ENCODE measurements at places on chromosomes 6 and 20. TPM values are rescaled to one million over a fixed set of nuclear protein-coding genes. Genes with fewer than 3 reads are reported as not detected.

DNA sequence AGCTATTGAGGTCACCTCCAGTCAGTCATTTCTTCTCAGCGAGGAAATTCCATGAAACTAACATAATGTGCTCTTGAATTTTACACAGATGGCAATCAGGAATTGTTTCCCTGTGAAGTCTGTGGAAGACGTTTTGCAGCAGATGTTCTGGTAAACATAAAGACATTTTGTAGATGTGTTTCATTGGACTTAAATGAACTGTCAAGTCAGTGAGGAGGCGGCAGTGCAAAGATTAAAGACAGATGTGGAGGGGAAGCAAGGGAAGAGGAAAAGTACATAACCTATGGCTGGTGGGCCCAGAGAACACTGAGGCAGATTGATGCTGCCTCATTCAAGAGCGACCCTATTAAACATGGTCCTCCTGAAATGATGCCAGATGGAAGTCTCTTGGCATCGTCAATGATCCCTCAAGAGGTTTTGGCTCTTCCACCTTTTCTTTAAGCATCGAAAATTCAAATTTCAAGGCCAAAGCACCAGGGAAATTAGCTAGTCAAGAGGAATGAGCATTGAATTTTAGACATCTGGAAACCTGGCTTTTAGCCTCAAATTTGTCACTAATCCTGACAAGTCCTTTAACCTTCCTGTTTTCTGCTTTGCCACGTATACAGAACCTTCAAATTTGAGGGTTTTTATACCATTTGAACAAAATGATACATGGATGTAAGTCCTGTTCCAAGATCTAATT lies 20.1 kb downstream of the ZC2HC1B start:
- H3K4me1 ChIP-seq = no peaks in the 10 kb centered on the region
- H3K4me3 ChIP-seq = no peak overlapping the region
- H3K27me3 ChIP-seq = no peaks in the 10 kb centered on the region
- no peak for DNase-seq
- H3K36me3 ChIP-seq = no peaks in the 10 kb centered on the region

GRCh38 chr20:57986666-57987065 lies 241.8 kb downstream of the ANKRD60 start:
- no peaks in the 10 kb centered on the region for H3K4me1 ChIP-seq
- no peak overlapping the region for H3K4me3 ChIP-seq
- H3K36me3 ChIP-seq = no peaks in the 10 kb centered on the region
- no peak overlapping the region for H3K27ac ChIP-seq

DNA sequence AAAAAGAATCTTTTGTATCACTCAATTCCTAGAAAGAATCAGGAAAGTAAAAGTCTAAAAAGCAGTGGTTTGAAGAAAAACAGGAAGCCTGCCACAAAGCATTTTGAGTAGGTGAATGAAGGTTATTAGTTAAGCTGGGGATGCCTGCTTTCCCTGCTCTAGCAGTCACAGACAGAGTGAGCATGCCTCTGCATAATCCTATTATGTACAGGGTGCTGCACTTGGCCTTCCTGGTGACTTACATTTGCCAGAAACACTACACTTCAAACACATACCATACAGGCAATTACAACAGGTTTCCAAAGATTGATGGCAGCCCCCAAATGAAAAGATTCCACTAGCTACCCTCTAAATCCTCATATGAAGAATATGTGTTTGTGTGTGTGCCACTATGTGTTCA lies 130.8 kb downstream of the TPBG start:
- H3K4me1 ChIP-seq = no peaks in the 10 kb centered on the region
- H3K27ac ChIP-seq = no peak overlapping the region
- no peak for DNase-seq

- H3K4me1 ChIP-seq = peaks cover 2% of the 10 kb centered on the region
- no peak overlapping the region for H3K27ac ChIP-seq
- H3K36me3 ChIP-seq = no peaks in the 10 kb centered on the region
- H3K27me3 ChIP-seq = no peaks in the 10 kb centered on the region
- no peak overlapping the region for H3K4me3 ChIP-seq
Measured at GRCh38 chr6:148943451-148943850, 196.6 kb downstream of the UST start.

DNA sequence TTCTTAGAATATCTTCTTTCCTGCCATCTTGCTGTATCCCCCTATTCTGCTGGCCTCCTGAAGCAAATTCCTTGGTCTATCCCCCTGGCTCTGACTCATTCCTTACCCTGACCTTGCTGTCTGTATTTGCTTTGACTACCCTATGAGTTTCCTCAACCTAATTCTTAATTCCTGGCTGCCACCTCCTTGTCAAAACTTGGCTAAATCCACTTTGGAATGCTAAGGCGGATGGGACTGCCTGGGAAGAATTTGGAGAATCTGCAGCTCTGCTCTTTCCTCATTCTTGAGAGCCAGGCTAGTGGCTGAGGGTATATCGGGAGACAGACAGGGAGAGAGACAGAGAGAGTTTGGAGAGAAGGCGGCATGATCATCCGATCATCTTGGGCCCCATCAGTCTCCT lies 24.4 kb downstream of the CAP2 start:
- H3K4me1 ChIP-seq = no peaks in the 10 kb centered on the region
- no peak for DNase-seq
- H3K4me3 ChIP-seq = no peak overlapping the region

- DNase-seq = no peak
- H3K27me3 ChIP-seq = no peaks in the 10 kb centered on the region
- no peak overlapping the region for H3K27ac ChIP-seq
- no peaks in the 10 kb centered on the region for H3K36me3 ChIP-seq
Measured at GRCh38 chr20:21272679-21273078, 30.5 kb upstream of the XRN2 start.

- H3K27me3 ChIP-seq = no peaks in the 10 kb centered on the region
- H3K4me1 ChIP-seq = no peaks in the 10 kb centered on the region
- no peak overlapping the region for H3K27ac ChIP-seq
- no peak for DNase-seq
- H3K36me3 ChIP-seq = no peaks in the 10 kb centered on the region
Measured at GRCh38 chr6:131754715-131755567, 44.1 kb upstream of the CTAGE9 start.

DNA sequence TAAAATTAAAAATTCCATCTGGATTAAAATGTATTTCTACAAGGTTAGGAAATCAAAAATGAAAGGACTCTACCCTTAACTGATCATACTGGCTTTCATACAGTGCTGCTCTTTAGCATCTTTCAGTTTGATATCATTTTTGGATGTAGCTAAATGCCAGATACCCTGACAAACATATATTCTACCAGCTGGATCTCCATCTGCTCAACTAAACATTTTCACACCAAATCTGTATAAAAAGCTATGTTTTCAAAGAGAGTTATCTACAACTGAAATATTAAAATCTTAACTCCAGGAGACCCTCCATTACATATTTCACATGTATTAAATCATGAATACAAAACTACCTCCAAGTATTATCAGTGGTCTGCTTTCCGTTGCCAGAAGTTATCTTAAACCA lies 95.7 kb downstream of the EPHA7 start:
- H3K27me3 ChIP-seq = no peaks in the 10 kb centered on the region
- no peaks in the 10 kb centered on the region for H3K36me3 ChIP-seq
- H3K4me3 ChIP-seq = no peak overlapping the region
- no peak for DNase-seq

- peaks cover 2% of the 10 kb centered on the region for H3K4me1 ChIP-seq
- no peak overlapping the region for H3K27ac ChIP-seq
- no peak for DNase-seq
Measured at GRCh38 chr6:108714101-108714765, 134.0 kb upstream of the ARMC2 start.

DNA sequence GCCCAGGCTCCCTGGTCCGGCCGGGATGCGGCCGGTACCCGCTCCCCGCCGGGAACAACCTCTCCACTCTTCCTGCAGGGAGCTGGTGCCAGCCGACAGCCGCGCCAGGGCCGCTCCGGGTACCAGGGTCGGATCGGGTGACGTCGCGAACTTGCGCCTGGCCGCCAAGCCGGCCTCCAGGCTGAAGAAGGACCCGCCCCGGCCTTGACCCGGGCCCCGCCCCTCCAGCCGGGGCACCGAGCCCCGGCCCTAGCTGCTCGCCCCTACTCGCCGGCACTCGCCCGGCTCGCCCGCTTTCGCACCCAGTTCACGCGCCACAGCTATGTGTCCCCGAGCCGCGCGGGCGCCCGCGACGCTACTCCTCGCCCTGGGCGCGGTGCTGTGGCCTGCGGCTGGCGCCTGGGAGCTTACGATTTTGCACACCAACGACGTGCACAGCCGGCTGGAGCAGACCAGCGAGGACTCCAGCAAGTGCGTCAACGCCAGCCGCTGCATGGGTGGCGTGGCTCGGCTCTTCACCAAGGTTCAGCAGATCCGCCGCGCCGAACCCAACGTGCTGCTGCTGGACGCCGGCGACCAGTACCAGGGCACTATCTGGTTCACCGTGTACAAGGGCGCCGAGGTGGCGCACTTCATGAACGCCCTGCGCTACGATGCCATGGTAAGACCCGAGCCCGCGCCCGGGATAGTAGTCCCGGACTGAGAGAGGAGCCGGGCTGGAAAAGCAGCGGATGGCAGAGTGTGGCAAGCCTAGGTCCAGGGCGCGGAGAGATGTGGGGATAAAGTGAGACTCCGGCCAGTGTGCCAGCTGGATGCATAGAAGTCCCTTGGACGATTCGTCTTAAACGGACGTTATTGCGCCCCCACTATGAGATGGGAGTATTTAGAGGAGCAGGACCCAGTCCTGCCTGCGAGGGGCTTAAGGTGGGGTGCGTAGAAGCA lies at the start of gene NT5E:
NT5E (plus strand) TSS at position 266 of the 942 bp plus-strand sequence; CDS start at position 323, 57 bp downstream.
- peaks cover 3% of the 10 kb centered on the region for H3K36me3 ChIP-seq
- DNase-seq = peak; percentile 45
- H3K4me1 ChIP-seq = peaks cover 6% of the 10 kb centered on the region
- peak within 1 kb of the TSS; percentile 79 for H3K4me3 ChIP-seq
- H3K27ac ChIP-seq = peak within 1 kb of the TSS; percentile 86

GRCh38 chr20:39312676-39313075 lies 350.5 kb downstream of the DHX35 start:
- H3K36me3 ChIP-seq = no peaks in the 10 kb centered on the region
- H3K27ac ChIP-seq = no peak overlapping the region
- no peak overlapping the region for H3K4me3 ChIP-seq
- no peaks in the 10 kb centered on the region for H3K4me1 ChIP-seq
- no peaks in the 10 kb centered on the region for H3K27me3 ChIP-seq
- DNase-seq = no peak

GRCh38 chr20:6496874-6497273 lies 270.6 kb upstream of the BMP2 start:
- H3K4me3 ChIP-seq = no peak overlapping the region
- no peaks in the 10 kb centered on the region for H3K36me3 ChIP-seq
- H3K27ac ChIP-seq = no peak overlapping the region
- DNase-seq = no peak
- no peaks in the 10 kb centered on the region for H3K4me1 ChIP-seq

DNA sequence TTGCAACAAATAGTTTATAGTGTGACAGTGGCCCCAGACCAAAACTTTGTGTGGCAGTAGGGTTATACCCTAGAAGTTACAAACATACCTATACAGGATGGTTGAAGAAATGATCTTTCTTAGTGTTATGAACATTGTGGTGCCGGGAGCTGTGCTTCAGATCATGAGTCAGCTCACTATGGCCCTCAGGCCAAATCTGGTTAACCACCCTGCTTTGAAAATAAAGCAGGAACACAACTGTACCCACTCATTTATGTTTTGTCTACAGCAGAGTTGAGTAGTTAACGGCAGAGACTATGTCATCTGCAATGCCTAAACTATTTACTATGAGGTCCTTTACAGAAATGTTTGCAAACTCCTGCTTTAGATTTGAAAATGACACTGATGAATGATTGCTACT lies 24.3 kb downstream of the AKAP7 start:
- no peak overlapping the region for H3K27ac ChIP-seq
- peaks cover 2% of the 10 kb centered on the region for H3K36me3 ChIP-seq
- H3K4me1 ChIP-seq = peaks cover 3% of the 10 kb centered on the region
- no peaks in the 10 kb centered on the region for H3K27me3 ChIP-seq

GRCh38 chr20:44370639-44371218 lies 15.2 kb downstream of the HNF4A start:
- H3K4me3 ChIP-seq = no peak overlapping the region
- peaks cover 14% of the 10 kb centered on the region for H3K4me1 ChIP-seq
- H3K36me3 ChIP-seq = peaks cover 14% of the 10 kb centered on the region

- no peak for DNase-seq
- H3K27ac ChIP-seq = no peak overlapping the region
- H3K27me3 ChIP-seq = no peaks in the 10 kb centered on the region
- no peaks in the 10 kb centered on the region for H3K4me1 ChIP-seq
- H3K4me3 ChIP-seq = no peak overlapping the region
- H3K36me3 ChIP-seq = peaks cover 4% of the 10 kb centered on the region
Measured at GRCh38 chr20:53260591-53260990, 288.4 kb downstream of the TSHZ2 start.

DNA sequence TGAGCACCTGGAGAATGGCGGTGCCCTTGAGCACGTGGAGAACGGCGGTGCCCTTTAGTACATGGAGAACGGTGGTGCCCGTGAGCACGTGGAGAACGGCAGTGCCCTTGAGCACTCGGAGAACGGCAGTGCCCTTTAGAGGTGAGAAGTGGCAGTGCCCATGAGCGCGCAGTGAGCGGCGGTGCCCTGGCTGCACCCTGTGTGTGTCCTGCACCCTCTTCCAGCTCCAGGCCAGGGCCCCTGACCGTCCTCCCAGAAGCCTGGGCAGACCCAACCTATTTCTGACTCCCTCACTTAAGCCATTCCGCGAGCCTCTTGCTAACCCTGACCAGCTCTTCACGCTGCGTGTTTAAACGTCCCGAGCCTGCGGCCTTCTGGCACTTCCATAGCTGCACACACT lies 151.3 kb downstream of the DLL1 start:
- no peak overlapping the region for H3K27ac ChIP-seq
- H3K36me3 ChIP-seq = no peaks in the 10 kb centered on the region
- no peak for DNase-seq
- no peaks in the 10 kb centered on the region for H3K27me3 ChIP-seq

- no peak for DNase-seq
- no peak overlapping the region for H3K27ac ChIP-seq
- H3K4me3 ChIP-seq = no peak overlapping the region
- no peaks in the 10 kb centered on the region for H3K27me3 ChIP-seq
- peaks cover 12% of the 10 kb centered on the region for H3K4me1 ChIP-seq
- no peaks in the 10 kb centered on the region for H3K36me3 ChIP-seq
Measured at GRCh38 chr6:34358389-34358905, 34.0 kb downstream of the NUDT3 start.

GRCh38 chr6:61711849-61712248 lies 574.2 kb downstream of the KHDRBS2 start:
- no peaks in the 10 kb centered on the region for H3K27me3 ChIP-seq
- no peak overlapping the region for H3K4me3 ChIP-seq
- no peak for DNase-seq
- no peaks in the 10 kb centered on the region for H3K4me1 ChIP-seq
- H3K27ac ChIP-seq = no peak overlapping the region

GRCh38 chr20:39523405-39523804 lies 561.3 kb downstream of the DHX35 start:
- H3K4me1 ChIP-seq = no peaks in the 10 kb centered on the region
- DNase-seq = no peak
- no peaks in the 10 kb centered on the region for H3K27me3 ChIP-seq
- H3K4me3 ChIP-seq = no peak overlapping the region

GRCh38 chr6:4912559-4912958 lies 91.3 kb downstream of the RPP40 start:
- DNase-seq = no peak
- H3K27ac ChIP-seq = no peak overlapping the region
- H3K36me3 ChIP-seq = no peaks in the 10 kb centered on the region
- H3K4me1 ChIP-seq = peaks cover 3% of the 10 kb centered on the region

SCAND1 gene
- 126 TPM for polyA plus RNA-seq

PAQR8 gene
- 0.43 TPM for polyA plus RNA-seq

HCK gene
- 1.8 TPM for polyA plus RNA-seq

SSTR4 gene
- polyA plus RNA-seq = not detected

C20orf204 gene
- 0.07 TPM for polyA plus RNA-seq

SLC22A3 gene
- polyA plus RNA-seq = 23.5 TPM

SMIM29 gene
- polyA plus RNA-seq = 10.8 TPM

RPS21 gene
- polyA plus RNA-seq = 278 TPM

DEF6 gene
- polyA plus RNA-seq = 1.0 TPM

OLIG3 gene
- polyA plus RNA-seq = not detected

Measured in liver (tissue), 10 donors.